HEK293T (cell line): ENCODE measurements at places on chromosomes 11 and 22.

GRCh38 chr11:129574431-129574830 lies 198.8 kb downstream of the BARX2 start:
- no peak for DNase-seq

DNA sequence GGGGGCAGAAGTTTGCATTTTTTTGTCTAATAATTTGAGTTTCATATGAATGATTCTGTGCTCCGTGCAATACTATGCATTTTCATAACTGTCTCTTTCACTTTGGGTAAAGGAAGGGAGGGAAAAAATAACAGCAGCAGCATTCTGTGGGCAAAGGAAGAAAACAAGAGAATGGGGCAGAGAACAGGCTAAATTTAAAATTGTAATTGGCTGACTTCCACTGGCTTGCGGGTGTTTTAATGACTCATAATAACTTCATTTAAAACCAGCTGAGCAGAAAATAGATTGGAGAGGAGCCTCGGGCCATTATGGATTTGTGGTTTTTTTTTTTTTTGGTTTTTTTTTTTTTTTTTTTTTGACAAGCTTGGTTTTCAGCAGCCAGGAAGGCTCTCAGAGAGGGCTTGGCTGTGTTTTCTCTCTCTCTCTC lies 107.4 kb downstream of the ZBTB16 start:
- DNase-seq: no peak

GRCh38 chr11:104159356-104159755 lies 4.6 kb downstream of the PDGFD start:
- DNase-seq: no peak

- peak; percentile 66 for DNase-seq
Measured at GRCh38 chr11:43573233-43573632, 107.3 kb upstream of the HSD17B12 start.
